ENCODE measurements at places on chromosomes 2 and 18.

- no peak for DNase-seq
These were observed 14.7 kb upstream of the CIDEA start for GRCh38 chr18:12239431-12239830.

DNA sequence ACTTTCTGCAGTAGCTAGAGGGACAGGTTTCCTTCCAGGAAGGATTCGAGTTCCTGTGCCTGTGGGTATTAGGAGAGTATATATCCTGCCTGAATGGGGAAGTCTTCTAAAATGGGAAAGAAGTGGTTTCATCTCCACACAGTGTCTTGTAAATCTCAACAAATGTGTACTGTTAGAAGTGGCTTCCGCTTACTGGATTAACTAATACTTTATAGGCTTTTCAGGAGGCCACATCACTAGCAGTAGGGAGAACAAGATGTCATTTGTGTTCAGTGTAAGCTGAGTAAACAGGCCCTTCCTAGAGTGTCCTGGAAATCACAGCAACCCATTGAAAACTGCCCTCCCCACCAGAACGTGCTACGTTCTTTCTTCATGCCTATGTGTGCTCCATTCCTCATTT, 12.5 kb upstream of the POLR1B start:
- no peak for DNase-seq

- DNase-seq: no peak
These were observed 203.9 kb downstream of the PHLPP1 start for GRCh38 chr18:62919109-62919838.

GRCh38 chr2:158194229-158194628, 92.6 kb downstream of the UPP2 start:
- no peak for DNase-seq

GRCh38 chr2:182301093-182301492, 125.7 kb downstream of the PDE1A start:
- no peak for DNase-seq

- DNase-seq: no peak
These were observed 1.8 kb downstream of the CBLN2 start for GRCh38 chr18:72542342-72542741.

- DNase-seq: no peak
These were observed 129.3 kb downstream of the AGAP1 start for GRCh38 chr2:235623111-235623510.

DNA sequence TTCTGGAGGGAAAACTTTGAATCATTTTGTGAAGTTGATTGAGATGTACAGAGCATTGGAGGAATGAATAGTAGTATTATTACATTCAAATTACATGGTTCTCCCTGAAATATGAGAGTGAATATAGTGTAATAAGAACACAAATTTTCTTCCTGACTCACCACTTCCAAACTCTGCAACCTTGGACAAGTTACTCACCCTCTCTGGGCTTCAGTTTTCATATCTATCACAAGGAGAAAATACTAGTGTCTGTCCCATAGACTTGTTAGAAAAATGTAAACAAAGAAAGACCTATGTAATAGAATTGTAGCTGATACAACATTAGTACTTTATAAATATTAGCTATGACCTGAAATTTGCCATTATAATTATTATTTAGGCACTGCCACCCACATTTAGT, 150.8 kb downstream of the LRRTM1 start:
- DNase-seq: no peak

GRCh38 chr18:77222464-77222863, 27.2 kb upstream of the GALR1 start:
- DNase-seq: no peak

GRCh38 chr2:62287899-62288880, 92.3 kb downstream of the B3GNT2 start:
- DNase-seq: no peak

GRCh38 chr2:98815795-98816194, 84.9 kb upstream of the MGAT4A start:
- DNase-seq: no peak

DNA sequence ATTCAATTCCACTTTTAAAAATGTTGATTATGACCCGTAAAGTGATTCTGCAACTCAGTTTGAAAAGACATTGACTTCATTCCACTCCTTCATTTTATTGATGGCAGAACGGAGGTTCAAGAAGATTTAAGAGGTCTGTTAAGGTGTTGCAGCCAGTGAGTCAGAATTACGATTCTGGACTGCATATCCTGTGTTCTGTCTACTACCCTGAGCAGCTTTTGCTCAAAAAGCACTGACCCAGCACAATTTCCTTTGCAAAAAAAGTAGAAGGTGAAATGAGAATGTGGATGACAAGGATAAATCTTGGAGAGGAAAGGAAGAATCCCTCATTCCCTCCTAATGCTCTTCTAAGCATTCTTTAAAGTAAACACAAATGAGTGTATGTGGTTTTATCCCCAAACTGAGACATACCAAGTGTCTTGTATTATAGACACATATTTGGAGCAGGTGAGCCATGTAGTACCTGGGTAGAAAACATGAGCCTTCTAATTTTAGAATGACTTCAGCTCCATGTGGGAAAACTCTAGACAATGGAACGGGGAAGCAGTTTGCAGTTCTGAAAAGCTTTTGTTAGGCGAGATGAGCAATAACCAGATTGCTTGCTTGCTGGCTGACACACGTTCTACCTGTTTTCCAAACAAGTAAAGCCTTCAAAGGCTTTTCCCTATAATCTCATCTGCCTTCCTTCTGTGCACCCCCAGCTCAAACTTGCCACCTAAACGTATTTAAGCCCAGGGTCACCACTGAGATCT, 44.7 kb downstream of the TGFA start:
- no peak for DNase-seq

GRCh38 chr2:126835831-126836230, 62.9 kb upstream of the TEX51 start:
- DNase-seq: no peak

GRCh38 chr2:105739944-105740530, 4.7 kb upstream of the NCK2 start:
- DNase-seq: no peak

GRCh38 chr18:10544093-10544748, 18.4 kb downstream of the NAPG start:
- no peak for DNase-seq

- no peak for DNase-seq
These were observed 422.0 kb downstream of the GALR1 start for GRCh38 chr18:77671456-77672167.

DNA sequence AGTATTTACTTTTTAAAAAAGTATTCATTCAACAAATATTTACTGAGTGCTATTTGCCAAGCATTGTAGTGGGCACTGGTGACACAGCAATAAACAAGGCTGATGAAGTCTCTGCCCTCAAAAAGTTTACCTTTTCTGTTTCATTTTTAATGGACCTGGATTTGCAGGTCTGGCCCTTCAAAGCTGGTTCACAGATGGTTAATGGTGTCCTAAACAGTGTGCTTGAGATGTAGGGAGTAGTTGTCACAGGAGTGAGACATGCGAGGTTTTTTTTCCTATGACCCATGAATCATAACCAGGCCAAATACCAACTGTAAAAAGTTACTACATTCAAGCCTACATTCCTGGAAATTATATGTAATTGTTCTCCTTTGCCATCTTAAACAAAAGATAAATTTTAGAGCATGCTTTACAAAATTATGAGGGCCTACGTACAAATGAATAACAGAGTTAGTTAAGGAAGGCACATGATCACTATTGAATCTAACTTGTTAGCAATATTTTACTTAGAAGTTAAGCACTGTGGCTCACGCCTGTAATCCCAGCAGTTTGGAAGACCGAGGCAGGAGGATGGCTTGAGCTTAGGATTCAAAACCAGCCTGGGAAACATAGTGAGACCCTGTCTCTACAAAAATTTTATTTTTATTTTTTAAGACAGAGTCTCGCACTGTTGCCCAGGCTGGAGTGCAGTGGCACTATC, 223.9 kb downstream of the MBD5 start:
- no peak for DNase-seq

DNA sequence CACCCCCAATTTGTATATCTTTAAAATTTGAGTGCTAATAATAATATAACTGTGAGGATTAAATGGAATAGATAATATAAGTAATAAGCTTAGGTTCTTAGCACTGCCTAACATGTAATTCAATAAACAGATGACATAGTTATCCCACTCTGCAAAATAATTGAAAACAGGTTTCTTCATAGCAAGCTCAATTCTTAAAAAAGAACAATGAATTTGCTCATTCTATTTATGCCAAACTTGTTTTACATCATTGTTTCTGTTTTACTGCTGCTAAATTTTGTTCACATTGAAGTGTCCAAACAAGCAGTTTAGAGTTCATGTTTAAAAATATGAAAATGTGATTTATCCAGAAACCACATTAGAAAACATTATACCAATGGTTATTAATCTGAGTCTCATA, 217.0 kb downstream of the MBD5 start:
- no peak for DNase-seq

- no peak for DNase-seq
These were observed 108.8 kb upstream of the TRIB2 start for GRCh38 chr2:12607971-12608370.

GRCh38 chr2:81942136-81942680, 1637.7 kb upstream of the LRRTM1 start:
- DNase-seq: no peak

- DNase-seq: no peak
These were observed 19.4 kb upstream of the NCL start for GRCh38 chr2:231483398-231484329.

- DNase-seq: no peak
These were observed 10.0 kb downstream of the XRCC5 start for GRCh38 chr2:216119146-216119545.

DNA sequence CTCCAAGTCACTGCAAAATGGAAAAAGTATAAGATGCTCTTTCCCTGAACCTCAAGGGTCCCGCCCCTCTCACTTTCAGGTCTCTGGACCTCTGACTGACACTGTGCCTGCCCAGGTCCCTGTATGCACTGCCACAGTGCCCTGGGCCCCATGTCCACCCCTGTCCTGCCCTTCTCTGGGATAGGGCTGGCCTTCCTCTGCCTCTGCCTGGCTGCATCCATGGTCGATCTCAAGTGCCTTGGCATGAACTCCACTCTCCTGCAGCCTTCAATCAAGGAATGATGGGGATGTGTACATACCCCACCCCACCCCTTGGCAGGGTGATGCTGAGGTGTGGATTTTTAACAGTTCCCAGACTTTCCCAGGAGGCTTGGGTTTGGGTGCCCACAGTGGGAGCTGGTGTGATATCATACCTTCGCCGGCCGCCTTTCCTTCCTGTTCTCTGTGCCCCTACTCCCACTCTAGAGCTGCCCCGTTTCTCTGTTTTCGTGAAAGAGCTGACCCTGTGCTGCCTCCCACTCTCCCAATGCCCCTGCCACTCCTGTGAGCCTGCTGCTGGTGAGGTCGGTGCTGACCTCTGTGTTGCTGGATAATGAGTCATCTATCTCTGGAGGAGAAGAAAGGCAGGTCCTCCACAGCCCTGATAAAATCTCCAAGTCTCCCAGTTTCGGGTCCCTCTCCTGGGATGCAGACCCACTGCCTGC, 18.9 kb downstream of the PTPN18 start:
- no peak for DNase-seq

DNA sequence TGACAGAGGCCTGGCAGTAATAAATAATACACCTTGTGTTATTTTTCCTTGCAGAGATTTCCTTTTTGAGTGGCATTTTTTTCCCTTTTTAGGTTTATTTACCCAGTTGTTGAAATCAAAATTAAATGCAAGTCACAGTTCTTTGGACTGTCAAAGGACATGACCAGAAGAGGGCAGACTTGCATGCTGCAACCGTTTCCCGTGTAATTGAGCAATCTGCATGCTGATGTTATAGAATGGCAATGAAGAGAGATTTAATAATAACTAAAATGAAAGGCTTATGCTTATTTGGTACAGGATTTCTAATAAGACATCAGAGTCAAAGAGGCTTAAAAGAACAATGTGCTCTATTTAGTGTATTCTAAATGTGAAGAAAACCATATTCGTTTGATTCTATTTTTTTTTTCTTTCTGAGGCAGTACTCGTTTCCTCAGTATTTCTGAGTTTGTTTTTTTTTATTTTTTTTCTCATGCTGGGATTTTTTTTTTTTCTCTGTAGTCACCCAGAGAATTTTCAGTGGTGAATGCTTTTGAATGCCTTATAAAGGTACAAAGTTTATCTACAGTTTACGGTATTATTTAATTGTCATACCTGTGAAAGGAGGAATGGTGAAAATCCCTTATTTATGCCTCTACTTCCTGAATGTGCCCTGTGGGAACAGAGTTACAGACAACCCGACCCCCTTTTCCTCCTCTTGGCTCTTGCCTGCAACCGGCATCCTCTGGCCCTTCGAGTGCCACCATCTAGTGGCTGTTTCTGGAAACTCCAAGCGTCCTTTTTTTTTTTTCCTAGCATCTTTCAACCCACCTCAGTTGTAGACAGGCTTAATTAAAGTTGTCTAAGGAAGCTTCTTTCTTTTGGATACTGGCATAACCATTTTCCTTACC, 368.5 kb downstream of the LRRTM1 start:
- DNase-seq: no peak

DNA sequence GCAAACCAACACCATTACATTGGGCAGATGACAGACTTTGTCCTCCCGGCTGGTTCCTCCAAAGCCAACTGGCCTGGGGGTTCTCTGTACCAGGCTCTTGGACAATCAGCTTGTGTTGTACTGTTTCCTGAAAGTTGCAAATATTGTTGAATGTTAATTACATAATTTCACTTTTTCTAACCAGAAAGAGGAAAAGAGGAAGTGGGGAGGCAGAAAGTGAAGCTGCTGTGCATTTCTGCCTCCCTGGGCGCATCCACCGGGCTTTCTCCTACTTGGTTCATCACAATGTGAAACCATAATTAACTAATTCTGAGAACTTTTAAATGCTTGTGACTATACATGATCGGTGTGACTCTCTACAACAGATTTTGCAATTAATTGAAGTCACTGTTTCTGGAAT, 10.1 kb downstream of the TWIST2 start:
- DNase-seq: no peak

DNA sequence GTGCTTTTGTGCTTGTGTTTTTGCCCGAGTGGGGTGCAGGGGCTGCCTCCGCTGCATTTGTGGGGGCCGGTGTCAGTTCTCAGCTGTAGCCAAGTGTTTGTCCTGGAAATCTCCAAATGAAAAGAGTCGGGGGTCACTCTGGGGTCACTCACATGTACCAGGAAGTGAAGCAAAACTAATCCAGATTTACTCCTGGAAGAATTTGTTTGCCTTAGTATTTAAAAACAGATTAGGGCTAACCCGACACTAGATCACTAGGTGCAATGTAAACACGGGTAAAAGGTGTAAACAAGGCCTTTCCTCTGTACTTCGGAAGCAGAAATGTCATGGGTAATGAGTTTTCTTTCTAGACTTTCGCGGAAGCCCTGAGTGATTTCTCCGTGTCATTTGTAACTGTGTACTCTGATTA, 50.3 kb downstream of the GBX2 start:
- no peak for DNase-seq

GRCh38 chr2:14690926-14691325, 58.4 kb downstream of the LRATD1 start:
- DNase-seq: no peak

- no peak for DNase-seq
These were observed 45.5 kb upstream of the LDAH start for GRCh38 chr2:20868377-20868776.

DNA sequence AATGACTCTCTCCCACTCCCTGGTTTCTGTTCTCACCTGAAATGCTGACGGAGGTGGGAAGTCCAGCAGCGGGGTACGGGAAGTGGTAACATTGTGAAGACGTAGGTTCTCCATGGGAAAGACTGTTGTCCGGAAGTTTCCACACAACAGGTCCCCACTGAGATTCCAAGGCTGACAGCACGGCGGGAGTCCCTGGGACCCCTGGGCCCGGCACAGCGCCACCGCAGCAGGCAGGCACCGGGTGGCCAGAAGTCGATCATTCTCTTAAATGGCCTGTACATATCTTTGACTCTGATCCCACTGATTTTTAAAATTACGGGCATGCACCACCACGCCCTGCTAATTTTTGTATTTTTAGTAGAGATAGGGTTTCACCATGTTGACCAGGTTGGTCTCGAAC, 201.0 kb upstream of the SALL3 start:
- no peak for DNase-seq

Measured in substantia nigra (tissue), 51 donors.